Stimulated activated CD8-positive, alpha-beta memory T cell treated with anti-CD3 and anti-CD28 coated beads, Interleukin-15, amount 100 ng/mL, for 24 hours (primary cell): ENCODE measurements at places on chromosomes 2 and 18.

DNA sequence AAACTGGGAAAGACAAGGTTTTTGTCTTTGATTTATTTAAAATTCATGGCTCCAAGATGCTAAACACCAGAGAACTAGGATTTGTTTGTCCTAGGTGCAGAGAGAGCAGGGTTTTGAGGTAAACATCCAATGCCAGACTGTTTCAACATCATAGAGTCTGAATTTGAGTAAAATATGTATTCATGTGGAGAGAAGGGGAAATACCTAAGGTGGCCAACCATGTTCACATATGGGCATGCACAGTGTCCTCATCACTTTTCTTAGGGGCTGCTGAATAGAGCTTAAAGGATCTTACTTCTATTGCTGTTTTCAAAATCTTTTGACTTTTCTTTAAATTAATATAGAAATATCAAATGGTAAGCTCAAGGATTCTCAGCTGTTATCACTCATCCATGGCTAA, 287.0 kb upstream of the CCDC68 start:
- no peak for DNase-seq

- DNase-seq, result no peak
These were observed 58.3 kb downstream of the EFEMP1 start for GRCh38 chr2:55865096-55865835.

- DNase-seq, result no peak
These were observed 463.4 kb downstream of the EIPR1 start for GRCh38 chr2:2914252-2914651.

GRCh38 chr2:169767243-169767888, 31.3 kb upstream of the SSB start:
- DNase-seq, result no peak

- DNase-seq, result no peak
These were observed at the start of gene ITPRIPL1 for GRCh38 chr2:96325041-96325883. ITPRIPL1 (plus strand) TSS chr2:96325317; CDS start chr2:96325840, 523 bp downstream.

- no peak for DNase-seq
These were observed 71.4 kb upstream of the THSD7B start for GRCh38 chr2:136693966-136694365.

GRCh38 chr2:96907115-96908041, 37.5 kb upstream of the SEMA4C start:
- DNase-seq, result no peak

- no peak for DNase-seq
These were observed 250.5 kb upstream of the ATP5MC3 start for GRCh38 chr2:175432021-175432420.

GRCh38 chr2:19226386-19226785, 132.0 kb downstream of the OSR1 start:
- no peak for DNase-seq

- DNase-seq, result no peak
These were observed 224.6 kb downstream of the NAPG start for GRCh38 chr18:10750191-10751035.

DNA sequence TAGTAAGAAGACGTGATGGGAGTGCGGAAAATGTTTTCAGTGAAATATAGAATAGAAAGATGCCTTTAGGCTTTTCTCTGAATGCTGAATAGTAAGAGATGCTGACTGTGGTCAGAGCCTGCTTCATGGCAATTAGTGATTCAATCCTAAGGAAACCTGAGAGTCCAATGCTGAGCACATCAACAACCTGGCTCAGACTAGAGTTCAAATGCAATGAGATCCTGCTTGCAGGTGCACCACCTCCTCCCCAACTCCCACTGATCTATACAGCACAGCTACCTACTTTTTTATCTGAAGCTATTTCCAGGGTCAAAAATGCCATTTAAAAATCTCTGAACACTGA, 65.4 kb downstream of the AAK1 start:
- no peak for DNase-seq

GRCh38 chr2:237474442-237474911, 12.6 kb upstream of the MLPH start:
- no peak for DNase-seq

DNA sequence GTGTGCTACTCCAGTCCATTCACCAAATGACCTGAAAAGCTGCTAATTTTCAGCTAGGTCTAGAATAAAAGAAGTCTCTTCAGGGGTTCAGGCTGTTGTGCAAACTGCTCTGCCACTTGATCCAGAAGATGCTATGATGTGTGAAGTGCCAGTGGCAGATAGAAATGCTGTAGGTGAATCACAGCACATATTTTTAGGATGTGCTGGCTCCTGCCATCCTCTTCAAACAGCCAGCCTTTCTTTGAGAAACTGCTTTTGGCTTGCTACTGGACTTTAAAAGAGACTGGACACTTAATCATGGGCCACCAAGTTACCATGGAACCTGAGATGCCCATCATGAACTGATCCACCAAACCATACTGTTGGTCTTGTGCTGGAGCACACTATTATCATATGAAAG, 322.1 kb downstream of the EN1 start:
- no peak for DNase-seq

- DNase-seq, result no peak
These were observed 58.2 kb upstream of the ITGA4 start for GRCh38 chr2:181399027-181399426.

GRCh38 chr2:42314892-42315468, 46.0 kb downstream of the COX7A2L start:
- DNase-seq, result no peak

DNA sequence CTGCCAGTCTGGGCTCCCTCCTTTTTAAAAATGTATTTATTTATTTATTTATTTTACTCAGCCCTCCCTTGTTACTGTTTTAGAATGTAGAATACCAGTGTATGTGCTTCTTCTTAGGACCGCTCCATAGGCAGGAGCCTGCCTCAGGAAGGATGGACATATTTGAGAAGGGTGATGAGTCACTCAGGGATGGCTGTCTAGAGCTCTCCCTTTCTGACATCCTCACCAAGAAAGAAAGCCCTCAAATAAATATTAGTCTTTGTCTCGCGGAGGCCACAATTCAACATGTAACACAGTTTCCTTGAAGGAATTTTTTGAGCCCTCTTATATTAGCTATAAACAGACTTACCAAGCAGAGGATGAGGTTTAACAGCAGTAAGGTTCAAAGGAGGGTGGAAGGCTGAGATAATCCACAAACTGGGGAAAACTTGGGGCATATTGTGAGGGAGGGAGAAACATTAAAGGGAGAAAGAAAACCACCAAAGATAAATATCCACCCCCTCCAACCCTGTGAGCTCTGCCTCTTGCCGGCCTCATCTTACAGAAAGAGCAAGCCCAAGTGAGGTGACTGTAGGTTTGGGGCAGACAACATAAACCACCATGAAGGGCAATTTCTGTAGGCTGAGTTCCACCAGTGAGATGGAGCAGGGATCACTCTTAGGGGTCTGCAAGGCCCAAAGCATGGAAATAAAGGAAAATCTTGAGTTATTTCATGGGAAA, 163.4 kb downstream of the LRRTM1 start:
- no peak for DNase-seq

- DNase-seq, result no peak
These were observed 62.9 kb upstream of the SERPINE2 start for GRCh38 chr2:224101820-224102630.

- DNase-seq, result no peak
These were observed 126.5 kb upstream of the FBXO11 start for GRCh38 chr2:48032765-48033164.

DNA sequence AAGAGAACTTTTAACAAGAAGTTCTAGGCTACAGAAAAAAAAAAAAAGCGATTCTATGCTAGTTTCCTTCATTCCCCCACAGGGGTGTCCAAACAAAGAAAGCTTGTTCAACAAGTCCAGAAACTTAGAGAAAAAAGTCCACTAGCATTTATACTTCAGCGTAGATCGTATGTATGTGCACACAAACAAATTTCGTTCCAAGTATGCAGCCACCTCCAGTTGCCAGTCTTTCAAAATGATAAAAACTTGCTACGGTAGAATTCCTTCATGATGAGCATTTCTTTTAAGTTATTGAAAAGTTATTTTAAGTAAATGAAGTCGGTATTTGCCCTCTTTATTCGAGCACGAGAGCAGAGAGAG, 3.7 kb upstream of the OTX1 start:
- DNase-seq, result no peak

- DNase-seq, result no peak
These were observed 10.5 kb upstream of the CDK15 start for GRCh38 chr2:201795607-201796477.

DNA sequence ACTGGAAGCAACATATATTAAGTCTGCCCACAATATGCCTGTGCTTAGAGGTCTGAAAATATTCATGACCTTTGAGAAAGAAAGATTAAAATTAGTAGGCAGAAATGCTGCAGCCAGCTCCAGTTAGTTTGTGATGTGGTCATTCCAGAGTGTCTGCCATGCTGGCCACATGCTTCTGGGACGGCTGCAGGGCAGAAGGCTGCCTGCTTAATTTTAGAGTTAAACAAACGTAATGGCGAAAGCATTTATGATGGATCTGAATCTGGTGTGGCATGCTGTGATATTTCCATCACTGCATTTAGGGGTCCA, 95.4 kb downstream of the FHOD3 start:
- no peak for DNase-seq

DNA sequence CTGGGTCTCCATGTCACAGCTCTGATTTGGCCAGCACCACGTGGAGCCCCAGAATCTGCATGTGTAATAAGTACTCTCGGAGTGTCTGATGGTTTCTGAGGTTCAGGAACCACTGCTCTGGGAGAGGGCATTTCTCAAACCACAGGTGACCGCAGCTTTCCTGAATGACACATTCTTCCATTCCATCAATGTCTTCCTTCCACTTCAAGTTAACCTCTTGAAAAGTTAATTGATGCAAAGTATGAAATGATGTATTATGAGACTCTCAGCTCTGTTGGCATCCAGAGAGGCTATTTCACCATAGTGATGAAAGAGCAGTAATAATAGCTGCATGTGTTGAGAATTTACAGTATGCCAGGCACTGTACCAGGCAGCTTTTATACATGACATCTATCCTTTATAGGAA, 61.3 kb upstream of the CRIM1 start:
- DNase-seq, result no peak
